Progenitor cell of endocrine pancreas (in vitro differentiated cells): ENCODE measurements at places on chromosomes 1 and 21. TPM values are rescaled to one million over a fixed set of nuclear protein-coding genes. Genes with fewer than 3 reads are reported as not detected.

Gene CRB1
- total RNA-seq, result not detected in 2 replicates

Gene SLAMF8
- total RNA-seq, result not detected in 2 replicates

Gene SLC9C2
- not detected in 2 replicates for total RNA-seq

Gene MYOG
- not detected in 2 replicates for total RNA-seq

Gene AK2
- 115 and 116 TPM in 2 replicates for total RNA-seq

Gene TMEM50B
- 39.4 and 39.9 TPM in 2 replicates for total RNA-seq

Gene ZNF648
- total RNA-seq, result 0.81 and 1.2 TPM in 2 replicates

Gene TMEM269
- 0.42 and 0.48 TPM in 2 replicates for total RNA-seq

Gene SYDE2
- 24.2 and 24.6 TPM in 2 replicates for total RNA-seq

Gene DDI2
- 34.5 and 35.6 TPM in 2 replicates for total RNA-seq

Gene FGR
- not detected in 2 replicates for total RNA-seq

Gene MROH9
- not detected in 2 replicates for total RNA-seq

Gene USH2A
- total RNA-seq, result 0.55 and 0.78 TPM in 2 replicates

GRCh38 chr1:25168193-25169071, 63.9 kb downstream of the SYF2 start:
- H3K36me3 ChIP-seq, result peaks cover 1% of the 10 kb centered on the region
- peak overlapping the region; percentile 95 for H3K27ac ChIP-seq
- H3K4me3 ChIP-seq, result peak overlapping the region; percentile 45
- DNase-seq, result no peak
- H3K27me3 ChIP-seq, result no peaks in the 10 kb centered on the region

- H3K27me3 ChIP-seq, result no peaks in the 10 kb centered on the region
- no peaks in the 10 kb centered on the region for H3K4me1 ChIP-seq
These were observed 13.1 kb upstream of the HRNR start for GRCh38 chr1:152237093-152237492.

DNA sequence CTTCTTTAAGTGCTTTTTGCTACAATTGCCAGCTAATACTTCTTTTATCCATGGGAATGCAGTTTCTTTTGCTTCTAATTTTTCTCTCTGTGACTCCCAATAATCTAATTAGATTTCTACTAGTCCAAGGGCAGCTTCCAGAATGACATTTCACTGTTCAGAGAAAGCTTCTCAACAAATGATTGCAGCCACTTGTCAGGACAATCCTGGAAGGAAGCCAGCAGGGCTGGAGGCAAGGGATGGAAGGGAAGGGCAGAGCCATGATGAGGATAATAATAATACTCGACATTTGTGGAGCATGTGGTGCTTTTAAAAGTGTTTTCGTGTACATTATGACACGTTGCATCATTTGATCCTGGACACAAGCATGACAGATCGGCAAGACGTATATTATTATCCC, 19.4 kb downstream of the F11R start:
- H3K27ac ChIP-seq, result no peak overlapping the region
- H3K4me1 ChIP-seq, result peaks cover 3% of the 10 kb centered on the region
- H3K4me3 ChIP-seq, result no peak overlapping the region
- peaks cover 16% of the 10 kb centered on the region for H3K36me3 ChIP-seq
- no peaks in the 10 kb centered on the region for H3K27me3 ChIP-seq

- peaks cover 12% of the 10 kb centered on the region for H3K27me3 ChIP-seq
- H3K27ac ChIP-seq, result no peak overlapping the region
- no peak overlapping the region for H3K4me3 ChIP-seq
- peaks cover 3% of the 10 kb centered on the region for H3K4me1 ChIP-seq
These were observed 9.1 kb upstream of the RAB7B start for GRCh38 chr1:206012086-206012859.

DNA sequence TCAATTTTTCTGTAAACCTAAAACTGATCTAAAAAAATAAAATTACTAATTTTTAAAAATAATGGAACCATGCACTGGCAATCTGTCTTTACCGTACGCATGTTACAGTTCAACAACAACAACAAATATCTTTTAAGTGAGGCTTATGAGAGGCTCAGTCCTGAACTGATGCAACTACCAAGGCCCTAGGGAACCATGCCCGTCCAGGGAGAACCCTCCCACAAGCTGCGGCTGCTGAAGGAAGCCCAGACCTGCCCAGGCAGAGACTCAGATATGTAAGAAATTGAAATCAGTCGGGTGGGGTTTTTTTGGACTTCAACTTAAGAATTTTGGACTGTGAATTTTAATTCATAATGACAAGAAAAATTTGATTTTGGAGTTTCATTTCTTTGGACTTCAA, 91.1 kb downstream of the NPHP4 start:
- H3K4me3 ChIP-seq, result no peak overlapping the region
- peaks cover 13% of the 10 kb centered on the region for H3K4me1 ChIP-seq

- no peak for DNase-seq
- peak overlapping the region; percentile 26 for H3K4me3 ChIP-seq
- H3K4me1 ChIP-seq, result peaks cover 13% of the 10 kb centered on the region
- H3K27me3 ChIP-seq, result no peaks in the 10 kb centered on the region
- peak overlapping the region; percentile 65 for H3K27ac ChIP-seq
These were observed 8.9 kb downstream of the FAM229A start for GRCh38 chr1:32353431-32353830.

- H3K4me3 ChIP-seq, result peak within 1 kb of the TSS; percentile 88
- H3K27me3 ChIP-seq, result no peaks in the 10 kb centered on the region
- no peaks in the 10 kb centered on the region for H3K36me3 ChIP-seq
- peaks cover 25% of the 10 kb centered on the region for H3K4me1 ChIP-seq
- DNase-seq, result peak; percentile 71
These were observed at the start of gene STPG1 for GRCh38 chr1:24413350-24414163. STPG1 (minus strand) TSS chr1:24413782; CDS start chr1:24401388, 12,394 bp downstream.

- DNase-seq, result no peak
- no peaks in the 10 kb centered on the region for H3K36me3 ChIP-seq
- H3K4me1 ChIP-seq, result no peaks in the 10 kb centered on the region
- no peak overlapping the region for H3K27ac ChIP-seq
- no peak overlapping the region for H3K4me3 ChIP-seq
- no peaks in the 10 kb centered on the region for H3K27me3 ChIP-seq
These were observed 369.5 kb upstream of the LYPLAL1 start for GRCh38 chr1:218804014-218804785.

DNA sequence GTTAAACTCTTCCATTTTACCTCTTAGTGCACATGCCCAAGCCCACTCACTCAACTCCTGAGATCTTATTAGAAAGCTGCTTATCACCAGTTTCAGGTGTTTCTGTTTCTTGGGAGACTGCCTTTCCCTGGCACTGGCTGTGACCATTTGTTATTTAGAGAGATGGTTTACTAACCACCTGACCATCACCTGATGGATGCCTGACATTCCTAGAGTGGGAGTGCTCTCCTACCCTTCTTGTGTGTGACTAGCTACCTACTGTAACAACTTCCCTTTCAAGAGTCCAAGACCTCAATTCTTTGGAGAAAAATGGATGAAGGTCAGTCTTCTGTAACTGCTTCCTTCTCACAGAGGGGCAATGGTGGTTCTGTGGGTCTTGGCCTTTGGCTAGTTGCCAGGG, 755.2 kb upstream of the ADAMTS5 start:
- no peak overlapping the region for H3K4me3 ChIP-seq
- no peak for DNase-seq
- no peaks in the 10 kb centered on the region for H3K27me3 ChIP-seq

- DNase-seq, result no peak
- peaks cover 22% of the 10 kb centered on the region for H3K36me3 ChIP-seq
- H3K27me3 ChIP-seq, result no peaks in the 10 kb centered on the region
- no peak overlapping the region for H3K27ac ChIP-seq
These were observed 86.2 kb downstream of the TRIM11 start for GRCh38 chr1:228320394-228320793.

GRCh38 chr1:245211035-245211749, 56.4 kb downstream of the KIF26B start:
- H3K27ac ChIP-seq, result no peak overlapping the region
- no peaks in the 10 kb centered on the region for H3K27me3 ChIP-seq
- no peaks in the 10 kb centered on the region for H3K4me1 ChIP-seq
- no peak for DNase-seq

GRCh38 chr1:155256058-155256852, 972 bp upstream of the ENTREP3 start:
- H3K4me1 ChIP-seq, result peaks cover 22% of the 10 kb centered on the region
- peak overlapping the region; percentile 86 for H3K27ac ChIP-seq
- peaks cover 14% of the 10 kb centered on the region for H3K36me3 ChIP-seq
- no peaks in the 10 kb centered on the region for H3K27me3 ChIP-seq

- H3K36me3 ChIP-seq, result no peaks in the 10 kb centered on the region
- DNase-seq, result no peak
- peaks cover 12% of the 10 kb centered on the region for H3K4me1 ChIP-seq
- H3K27ac ChIP-seq, result no peak overlapping the region
- no peak overlapping the region for H3K4me3 ChIP-seq
These were observed 47.1 kb upstream of the TLR5 start for GRCh38 chr1:223189903-223190724.

DNA sequence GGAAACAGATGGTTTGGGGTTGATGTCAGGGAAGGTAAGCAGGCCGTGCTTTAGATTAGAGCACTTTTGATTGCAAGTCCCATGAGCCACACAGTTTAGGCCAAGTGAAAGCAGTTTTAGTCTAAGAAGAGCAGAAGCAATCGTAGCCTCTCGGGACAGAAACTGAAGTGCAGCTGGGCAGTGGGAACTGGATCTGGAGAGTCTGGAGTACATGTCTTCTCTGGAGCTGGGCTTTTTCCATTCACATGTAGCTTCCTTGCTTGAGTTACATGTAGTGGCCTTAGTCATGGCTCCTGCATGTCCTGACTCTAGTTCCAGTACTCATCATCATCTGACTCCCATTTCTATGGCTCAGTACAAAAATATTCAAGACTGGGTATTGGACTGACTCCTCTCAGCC, 16.7 kb downstream of the CAMTA1 start:
- H3K27me3 ChIP-seq, result no peaks in the 10 kb centered on the region
- peaks cover 14% of the 10 kb centered on the region for H3K4me1 ChIP-seq
- no peak for DNase-seq
- no peaks in the 10 kb centered on the region for H3K36me3 ChIP-seq
- H3K4me3 ChIP-seq, result no peak overlapping the region

DNA sequence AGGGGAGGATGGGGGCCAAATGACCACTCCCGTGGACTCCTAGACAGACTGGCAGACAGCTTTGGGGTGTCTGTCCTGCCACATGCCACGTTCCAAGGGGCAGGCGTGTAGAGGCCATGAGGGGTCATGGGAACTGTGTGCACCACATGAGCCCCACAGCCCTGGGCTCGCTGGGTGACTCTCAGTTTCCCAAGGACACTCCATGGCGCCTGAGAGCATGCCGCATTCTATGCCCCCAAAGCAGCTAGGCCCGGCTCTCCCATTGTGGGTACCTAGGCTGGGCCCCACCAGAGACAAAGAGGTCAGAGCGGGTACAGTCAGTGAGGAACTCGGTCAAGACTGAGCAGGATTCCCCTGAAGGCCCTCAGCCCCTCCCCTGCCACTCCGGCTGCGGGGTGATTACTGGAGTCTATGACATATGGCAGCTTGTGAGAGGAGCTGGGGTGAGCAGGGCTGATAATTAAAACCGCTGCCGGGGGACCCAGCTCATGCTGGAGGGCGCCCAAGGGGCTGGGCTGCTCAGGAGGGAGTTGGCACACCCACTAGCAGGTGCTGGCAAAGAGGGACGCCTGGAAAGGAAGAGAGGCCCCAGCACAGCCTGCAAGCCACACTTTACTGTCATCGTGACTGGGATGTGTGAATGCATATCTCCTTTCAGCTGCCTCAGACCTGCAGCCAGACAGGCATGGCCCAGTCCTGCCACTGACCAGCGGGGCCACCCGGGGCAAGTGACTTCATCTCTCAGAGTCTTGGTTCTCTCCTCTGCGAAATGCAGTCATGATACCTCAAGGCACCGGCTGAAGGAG, 8.4 kb downstream of the LRP8 start:
- H3K36me3 ChIP-seq, result no peaks in the 10 kb centered on the region
- H3K27ac ChIP-seq, result no peak overlapping the region
- H3K4me3 ChIP-seq, result no peak overlapping the region
- DNase-seq, result no peak
- peaks cover 16% of the 10 kb centered on the region for H3K27me3 ChIP-seq

- peak; percentile 41 for DNase-seq
- peaks cover 2% of the 10 kb centered on the region for H3K36me3 ChIP-seq
- H3K27ac ChIP-seq, result no peak overlapping the region
- H3K4me1 ChIP-seq, result no peaks in the 10 kb centered on the region
- H3K4me3 ChIP-seq, result no peak overlapping the region
These were observed 3.8 kb downstream of the TAS1R3 start for GRCh38 chr1:1334835-1335234.

DNA sequence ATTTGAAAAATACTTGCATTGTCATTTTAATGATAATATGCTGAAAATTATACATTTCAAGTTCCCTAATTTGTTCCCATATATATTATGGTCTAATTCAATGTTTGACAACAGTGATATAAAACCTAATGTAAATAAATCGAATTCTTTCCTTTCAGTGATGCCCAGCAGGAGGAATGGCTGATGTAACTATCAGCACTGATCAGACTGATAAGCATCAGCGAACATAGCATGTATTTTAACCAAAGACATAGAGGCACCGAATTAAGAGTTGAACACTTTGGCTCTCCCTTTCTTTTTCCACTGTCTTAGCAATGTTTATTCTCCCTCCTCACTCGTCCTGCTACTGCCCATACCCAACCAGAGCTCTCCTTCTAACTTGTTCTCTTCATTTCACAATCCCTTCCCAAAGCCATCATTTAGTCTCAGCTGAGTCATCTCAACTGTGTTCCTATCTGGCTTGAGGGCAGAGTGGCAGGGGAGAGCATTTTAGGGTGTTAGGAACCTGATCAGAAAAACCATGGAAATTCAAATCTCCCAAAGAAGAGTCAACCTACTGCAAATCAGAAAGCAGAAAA, 58.8 kb upstream of the C1orf115 start:
- no peaks in the 10 kb centered on the region for H3K4me1 ChIP-seq
- no peak overlapping the region for H3K4me3 ChIP-seq
- H3K36me3 ChIP-seq, result peaks cover 11% of the 10 kb centered on the region
- H3K27ac ChIP-seq, result no peak overlapping the region

DNA sequence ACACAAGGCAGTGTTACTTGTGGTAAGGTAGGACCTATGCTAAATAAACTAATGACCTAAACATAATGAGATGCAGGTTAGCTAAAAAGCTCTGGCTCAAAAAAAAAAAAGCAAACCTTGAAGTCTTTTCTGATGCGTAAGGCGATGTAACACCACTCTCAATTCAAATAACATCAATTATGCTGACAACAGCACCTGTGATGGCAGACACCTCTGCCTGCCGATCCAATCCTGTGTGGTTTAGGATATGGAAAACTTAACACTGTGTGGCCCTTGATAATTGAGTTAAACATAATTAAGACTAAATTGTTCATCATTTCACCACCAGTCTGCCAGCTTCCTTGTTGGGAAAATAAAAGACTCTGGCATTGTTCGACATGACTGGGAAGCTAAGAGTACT, 9.1 kb downstream of the RPAP2 start:
- H3K4me3 ChIP-seq, result no peak overlapping the region
- H3K27ac ChIP-seq, result no peak overlapping the region
- peaks cover 24% of the 10 kb centered on the region for H3K36me3 ChIP-seq
- no peaks in the 10 kb centered on the region for H3K4me1 ChIP-seq
